ENCODE measurements at places on chromosomes 1 and 21.

DNA sequence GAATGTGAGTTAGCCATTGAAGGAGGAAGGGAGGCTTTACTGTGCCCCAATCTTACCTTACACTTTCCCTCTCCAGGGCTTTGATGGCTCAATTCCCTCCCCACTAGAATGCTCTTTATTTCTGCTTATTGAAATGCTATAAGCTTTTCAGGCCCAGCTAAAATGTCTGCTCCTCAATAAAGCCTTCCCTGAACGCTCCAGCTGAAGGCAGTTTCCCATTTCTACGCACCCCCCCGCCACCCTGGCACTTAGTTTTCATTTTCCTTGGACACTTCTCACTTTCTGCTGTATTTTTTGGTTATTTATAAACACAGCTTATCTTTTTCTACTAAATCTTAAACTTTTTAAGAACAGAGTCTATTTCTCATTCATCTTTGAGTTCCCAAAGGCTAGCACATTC, 7.1 kb upstream of the TMEM167B start:
- no peak for DNase-seq

GRCh38 chr1:22096036-22096435, 43.5 kb downstream of the CDC42 start:
- no peak for DNase-seq

GRCh38 chr1:238152119-238152518, 261.4 kb upstream of the ZP4 start:
- DNase-seq = no peak

GRCh38 chr1:189859385-189859977, 618.2 kb downstream of the BRINP3 start:
- no peak for DNase-seq

DNA sequence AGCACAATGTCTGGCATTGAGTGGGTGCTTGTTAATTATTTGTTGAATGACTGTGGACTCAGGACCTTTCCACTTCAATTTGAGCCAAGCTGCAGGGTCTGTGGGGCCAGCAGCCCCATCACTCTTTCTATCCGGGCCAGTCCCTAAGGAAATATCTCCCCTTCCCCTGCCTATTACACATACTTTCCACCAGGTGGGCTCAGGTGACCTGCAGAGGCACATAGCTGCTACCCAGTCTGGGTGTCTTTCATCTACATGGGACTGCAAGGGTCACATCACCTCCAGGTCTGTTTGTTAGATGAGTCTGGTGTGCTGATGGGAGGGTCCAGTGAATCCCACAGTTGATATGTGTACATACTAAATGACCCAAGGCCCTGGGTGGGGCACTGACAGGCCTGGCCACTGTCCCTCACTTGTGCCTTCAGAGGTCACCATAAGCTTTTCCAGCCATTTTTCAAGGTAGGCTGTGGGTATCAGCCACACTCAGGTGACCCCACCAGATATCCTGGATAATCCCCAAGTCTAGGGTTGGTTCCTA, 59.5 kb upstream of the KDM4A start:
- DNase-seq = no peak
